ENCODE measurements at places on chromosomes 6 and 20. TPM values are rescaled to one million over a fixed set of nuclear protein-coding genes. Genes with fewer than 3 reads are reported as not detected.

COL11A2 gene
- total RNA-seq = 0.89 TPM

KCNK17 gene
- total RNA-seq = not detected

GFRA4 gene
- total RNA-seq = not detected

PRDM13 gene
- total RNA-seq = not detected

SPTLC3 gene
- 0.54 TPM for total RNA-seq

SIRPB1 gene
- total RNA-seq = 2.4 TPM

GRCh38 chr20:18989736-18990474 is 176.3 kb downstream of the SCP2D1 start:
- H3K4me3 ChIP-seq = no peak overlapping the region
- DNase-seq = no peak
- no peaks in the 10 kb centered on the region for H3K4me1 ChIP-seq
- no peaks in the 10 kb centered on the region for H3K27me3 ChIP-seq
- H3K36me3 ChIP-seq = no peaks in the 10 kb centered on the region

DNA sequence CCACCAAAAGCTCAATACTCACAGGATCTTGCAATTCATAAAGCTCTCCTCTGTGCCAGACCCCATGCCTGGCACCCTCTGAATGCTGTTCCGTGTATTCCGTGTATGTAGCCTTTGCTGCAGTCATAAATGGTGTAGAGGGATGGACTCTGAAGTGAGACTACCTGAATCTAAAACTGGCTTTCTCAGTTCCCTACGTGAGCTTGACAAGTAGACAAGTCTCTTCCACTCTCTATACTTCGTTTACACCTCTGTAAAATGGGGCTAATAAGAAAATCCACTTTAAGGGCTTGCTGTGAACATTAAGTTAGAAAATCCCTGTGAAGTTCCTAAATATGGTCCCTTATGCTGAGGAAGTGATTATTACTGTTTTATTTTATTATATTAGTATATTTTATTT is 31.5 kb downstream of the PPP1R16B start:
- no peaks in the 10 kb centered on the region for H3K27me3 ChIP-seq
- no peak for DNase-seq

DNA sequence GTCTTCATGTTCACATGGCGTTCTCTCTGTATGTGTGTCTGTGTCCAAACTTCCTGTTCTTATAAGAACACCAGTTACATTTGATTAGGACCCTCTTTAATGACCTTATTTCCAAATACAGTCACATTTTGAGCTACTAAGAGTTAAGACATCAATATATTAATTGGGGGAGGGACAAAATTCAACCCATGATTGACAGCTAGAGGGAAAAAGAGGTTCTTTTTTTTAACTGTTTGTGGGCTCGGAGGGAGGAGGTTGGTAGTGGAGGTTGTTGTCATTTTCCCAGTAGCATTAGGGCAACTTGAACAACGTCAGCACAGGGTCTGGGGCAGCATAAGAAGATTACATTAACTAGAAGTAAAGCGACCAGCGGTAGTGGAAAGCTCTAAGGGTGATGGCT is 2.3 kb upstream of the GMDS start:
- H3K27me3 ChIP-seq = no peaks in the 10 kb centered on the region
- no peak overlapping the region for H3K27ac ChIP-seq
- H3K36me3 ChIP-seq = peaks cover 8% of the 10 kb centered on the region
- H3K4me1 ChIP-seq = peaks cover 24% of the 10 kb centered on the region
- no peak overlapping the region for H3K4me3 ChIP-seq
- no peak for DNase-seq

DNA sequence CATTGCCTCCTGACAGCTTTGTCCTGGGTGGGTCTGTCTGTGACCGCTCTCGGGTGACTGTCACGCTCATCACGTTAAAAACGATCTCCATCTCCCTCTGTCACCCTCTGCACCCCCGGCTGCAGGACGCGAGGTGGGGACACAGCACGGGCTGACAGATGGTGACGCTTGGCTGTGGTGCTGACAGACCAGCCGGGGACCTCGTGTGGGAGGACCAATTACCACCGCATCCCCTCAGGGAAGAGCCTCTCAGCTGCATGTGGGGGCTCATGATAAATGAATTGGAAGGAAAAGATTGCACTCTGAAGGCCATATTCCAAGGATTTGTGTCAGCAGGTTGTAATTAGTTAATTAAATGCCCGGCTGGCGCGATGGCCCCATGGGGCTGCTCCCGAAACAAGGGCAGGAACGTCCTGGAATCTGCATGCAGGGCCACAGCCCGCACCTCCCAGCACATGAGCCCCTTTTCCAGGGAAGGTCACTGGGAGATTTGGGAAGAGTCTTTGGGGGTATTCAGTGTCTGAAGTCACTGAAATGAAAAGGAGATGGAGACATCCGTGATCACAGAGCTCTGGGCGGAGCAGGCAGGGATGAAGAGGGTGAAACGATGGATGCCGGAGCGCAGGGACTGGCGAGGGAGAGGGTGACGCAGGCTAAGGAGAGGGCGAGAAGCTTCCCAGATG is 87.1 kb downstream of the ERMARD start:
- H3K27ac ChIP-seq = no peak overlapping the region
- no peaks in the 10 kb centered on the region for H3K27me3 ChIP-seq
- no peaks in the 10 kb centered on the region for H3K4me1 ChIP-seq
- no peaks in the 10 kb centered on the region for H3K36me3 ChIP-seq
- DNase-seq = no peak

DNA sequence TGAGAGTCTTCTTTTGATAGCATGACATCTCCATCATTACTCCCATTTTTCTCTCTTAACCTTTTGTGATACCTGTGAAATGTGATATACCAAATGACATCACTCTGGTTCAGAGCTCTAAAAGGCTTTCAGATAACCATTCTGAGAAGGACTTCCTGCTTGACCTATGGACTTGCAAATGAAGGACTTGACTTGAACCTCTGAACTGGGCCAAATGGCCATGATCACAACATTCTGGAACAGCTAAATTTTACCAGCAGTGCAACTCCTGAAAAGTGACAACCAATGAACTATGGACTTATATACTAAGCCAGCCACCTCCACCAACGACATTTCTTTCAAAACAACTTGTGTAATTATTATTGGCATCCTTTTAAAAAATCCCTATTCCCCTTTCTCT is 1085.8 kb upstream of the CITED2 start:
- no peak overlapping the region for H3K4me3 ChIP-seq
- no peaks in the 10 kb centered on the region for H3K4me1 ChIP-seq
- H3K27ac ChIP-seq = no peak overlapping the region
- H3K27me3 ChIP-seq = no peaks in the 10 kb centered on the region

Data from CD4-positive, CD25-positive, alpha-beta regulatory T cell (primary cell).